ENCODE measurements at places on chromosomes 3 and 15.

DNA sequence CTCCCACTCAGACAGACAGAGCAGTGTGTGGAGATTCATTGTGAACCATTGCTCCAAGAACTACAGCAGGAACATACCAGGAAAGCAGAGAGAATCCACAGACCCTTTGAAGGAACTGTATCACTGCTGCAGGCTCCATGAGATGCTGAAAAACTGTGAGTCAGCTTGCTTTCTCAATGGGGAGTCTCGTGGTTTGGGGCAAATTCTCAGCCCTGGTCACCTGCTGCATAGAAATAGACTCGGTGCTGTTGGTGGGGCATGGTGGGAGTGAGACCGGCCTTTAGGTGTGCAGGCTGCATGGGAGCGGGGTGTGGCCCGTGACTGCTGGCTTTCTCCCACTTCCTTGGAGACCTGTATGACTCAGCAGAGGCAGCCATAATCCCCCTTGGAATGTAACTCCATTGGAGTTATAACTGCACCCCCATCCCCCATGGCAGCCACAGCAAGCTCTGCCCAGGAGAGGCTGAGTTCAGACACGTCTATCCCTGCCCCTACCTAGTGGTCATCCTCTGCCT is 35.6 kb downstream of the ALCAM start:
- no peak for DNase-seq

- no peak for DNase-seq
Measured at GRCh38 chr3:159008401-159008800, 206.5 kb downstream of the MFSD1 start.

DNA sequence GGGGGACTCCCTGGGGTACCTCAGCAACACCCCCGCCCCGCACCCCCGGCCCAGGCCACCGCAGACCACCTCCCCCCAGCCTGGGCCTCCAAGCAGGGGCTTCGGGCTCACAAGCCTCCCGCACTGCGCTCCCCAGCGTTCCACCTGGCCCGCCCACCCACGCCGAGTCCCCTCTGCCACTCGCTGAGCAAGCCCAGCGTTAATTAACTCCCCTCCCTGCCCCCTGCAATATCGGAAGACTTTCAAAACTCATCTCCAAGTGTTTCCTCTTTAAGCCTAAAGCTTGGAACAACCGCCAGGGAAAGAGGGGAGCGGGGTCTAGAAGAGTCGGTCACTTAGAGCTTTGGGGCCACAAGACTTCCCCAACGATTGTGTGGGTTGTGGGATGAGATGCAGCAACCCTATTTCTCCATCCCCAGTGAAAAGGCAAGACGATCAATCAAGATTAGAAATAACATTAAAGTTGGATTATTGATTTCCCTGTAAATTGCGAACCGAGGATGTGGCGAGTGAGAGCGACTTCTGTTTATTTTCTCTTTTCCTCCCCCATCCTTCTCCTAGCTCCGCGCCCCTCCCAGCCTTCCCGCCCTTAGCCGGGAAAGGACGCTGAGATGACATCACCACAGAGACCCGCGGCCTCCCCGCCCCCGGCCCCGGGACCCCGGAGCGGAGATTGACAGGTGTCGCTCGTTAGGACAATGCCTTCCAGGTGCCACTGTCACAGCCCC is 30.2 kb downstream of the NR2F2 start:
- no peak for DNase-seq

DNA sequence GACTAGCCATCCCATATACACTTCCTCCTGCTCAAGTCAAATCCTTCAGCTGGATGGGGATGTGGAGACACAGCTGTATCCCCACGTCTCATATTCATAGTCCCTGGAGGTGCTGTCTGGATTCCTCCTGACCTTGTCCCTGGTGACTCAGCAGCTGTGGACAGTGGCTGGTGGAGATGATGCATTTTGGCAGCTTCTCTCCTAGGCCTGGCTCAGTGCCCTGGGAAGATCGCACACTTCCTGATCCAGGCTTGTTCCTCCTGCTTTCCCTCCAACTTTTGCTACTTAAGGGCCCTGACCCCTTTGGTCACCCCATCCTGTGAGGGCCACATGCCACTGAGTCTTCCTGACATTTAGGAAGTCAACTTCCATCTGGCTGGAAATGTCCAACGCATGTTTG is 44.4 kb downstream of the ADAMTSL3 start:
- no peak for DNase-seq

- no peak for DNase-seq
Measured at GRCh38 chr3:30688776-30689641, 82.6 kb downstream of the TGFBR2 start.

GRCh38 chr3:190227064-190227463 is 95.2 kb downstream of the CLDN1 start:
- no peak for DNase-seq

All from NCI-H187 (cell line).